ENCODE measurements at places on chromosomes 5 and 9. TPM values are rescaled to one million over a fixed set of nuclear protein-coding genes. Genes with fewer than 3 reads are reported as not detected.
A peak's percentile ranks its signal among the peaks of the same experiment; 100 is the strongest.

The PLEKHG4B gene
- total RNA-seq: not detected

The IFNA2 gene
- not detected for total RNA-seq

The KIF27 gene
- total RNA-seq: 3.5 TPM

The TCERG1 gene
- total RNA-seq: 23.6 TPM

The STPG3 gene
- total RNA-seq: not detected

The PCDHGB3 gene
- total RNA-seq: 2.8 TPM

GRCh38 chr5:22351178-22351577, 502.0 kb downstream of the CDH12 start:
- H3K36me3 ChIP-seq: no peaks in the 10 kb centered on the region
- H3K4me3 ChIP-seq: no peak overlapping the region
- H3K4me1 ChIP-seq: no peaks in the 10 kb centered on the region
- H3K27ac ChIP-seq: no peak overlapping the region
- H3K27me3 ChIP-seq: no peaks in the 10 kb centered on the region
- no peak for DNase-seq

DNA sequence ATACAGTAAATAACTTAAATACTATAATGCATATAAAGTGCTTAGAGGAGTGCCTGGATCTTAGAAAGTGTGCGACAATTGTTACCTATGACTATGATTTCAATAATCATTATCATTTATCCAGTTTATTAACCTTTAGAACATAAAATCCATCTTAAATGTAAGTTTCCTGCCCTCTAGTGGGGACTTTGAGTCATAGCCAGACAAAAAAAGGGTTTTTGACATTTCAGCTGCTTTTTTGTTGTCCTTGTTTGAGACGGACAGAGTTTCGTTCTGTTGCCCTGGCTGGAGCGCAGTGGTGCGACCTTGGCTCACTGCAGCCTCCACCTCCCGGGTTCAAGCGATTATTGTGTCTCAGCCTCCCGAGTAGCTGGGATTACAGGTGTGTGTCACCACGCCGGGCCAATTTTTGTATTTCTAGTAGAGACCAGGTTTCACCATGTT, 9.7 kb upstream of the C9orf152 start:
- H3K27me3 ChIP-seq: no peaks in the 10 kb centered on the region
- H3K36me3 ChIP-seq: no peaks in the 10 kb centered on the region
- peak; percentile 66 for DNase-seq
- no peak overlapping the region for H3K4me3 ChIP-seq

GRCh38 chr5:16585041-16585667, 31.6 kb downstream of the RETREG1 start:
- no peak overlapping the region for H3K4me3 ChIP-seq
- no peaks in the 10 kb centered on the region for H3K4me1 ChIP-seq
- no peak overlapping the region for H3K27ac ChIP-seq
- H3K36me3 ChIP-seq: no peaks in the 10 kb centered on the region

- peak; percentile 32 for DNase-seq
- H3K27ac ChIP-seq: no peak overlapping the region
- peaks cover 28% of the 10 kb centered on the region for H3K4me1 ChIP-seq
- no peaks in the 10 kb centered on the region for H3K27me3 ChIP-seq
- no peaks in the 10 kb centered on the region for H3K36me3 ChIP-seq
Observed at GRCh38 chr5:10460252-10460906, 18.7 kb downstream of the ROPN1L start.

GRCh38 chr5:54411176-54411575, 44.3 kb upstream of the HSPB3 start:
- no peak overlapping the region for H3K4me3 ChIP-seq
- DNase-seq: no peak
- no peaks in the 10 kb centered on the region for H3K36me3 ChIP-seq
- peaks cover 11% of the 10 kb centered on the region for H3K4me1 ChIP-seq
- H3K27me3 ChIP-seq: no peaks in the 10 kb centered on the region

DNA sequence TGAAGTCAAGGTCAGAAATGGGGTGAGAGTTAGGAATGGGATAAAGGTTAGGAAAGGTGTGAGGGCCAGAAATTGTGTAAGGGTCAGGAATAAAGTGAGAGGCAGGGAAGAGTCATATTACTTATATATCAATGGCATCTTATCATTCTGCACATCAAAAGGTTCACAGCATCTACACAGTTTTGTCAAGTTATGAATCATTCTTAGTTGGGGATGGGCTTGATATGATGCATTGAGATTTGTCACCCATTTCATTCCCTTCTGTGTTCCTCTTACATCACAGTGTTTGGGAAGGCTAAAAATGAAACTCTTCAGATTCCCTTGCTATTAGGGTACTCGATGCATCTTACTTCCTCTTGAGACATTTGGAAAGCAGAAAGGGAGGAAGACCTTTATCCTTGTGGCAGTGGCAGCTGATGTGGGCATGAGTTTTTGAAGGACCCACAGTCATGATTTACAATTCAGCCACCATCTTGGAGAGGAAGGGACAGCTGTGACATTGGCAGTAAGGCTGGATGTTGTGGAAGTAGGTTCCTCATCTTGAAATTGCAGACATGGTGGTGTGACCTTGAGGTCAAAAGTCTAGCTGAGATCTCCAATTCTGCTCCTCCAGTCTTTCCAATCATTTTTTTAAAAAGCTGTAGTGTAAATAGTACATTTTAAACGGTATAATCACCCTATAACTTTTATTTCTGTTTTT, 24.2 kb upstream of the NPR3 start:
- H3K27ac ChIP-seq: no peak overlapping the region
- peak; percentile 26 for DNase-seq
- no peaks in the 10 kb centered on the region for H3K36me3 ChIP-seq
- H3K27me3 ChIP-seq: no peaks in the 10 kb centered on the region

DNA sequence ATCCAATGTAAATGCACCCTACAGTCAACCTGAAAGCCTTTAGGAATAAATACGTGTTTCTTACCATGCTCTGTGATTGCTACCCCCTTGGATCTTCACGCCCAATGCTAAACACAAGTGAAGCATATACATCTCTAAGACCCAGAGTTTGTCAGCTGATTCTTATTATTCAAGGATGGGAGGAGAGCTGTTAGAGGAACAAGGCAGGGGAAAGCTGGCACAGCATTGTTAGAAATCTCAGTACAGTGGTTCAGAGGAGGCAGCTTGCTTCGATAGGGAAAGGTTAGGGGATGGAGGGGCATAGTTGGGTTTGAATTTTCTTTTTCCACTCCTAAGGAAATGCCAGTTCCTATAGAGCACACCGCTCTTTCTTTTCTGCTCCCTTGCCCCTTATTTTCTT, 16.7 kb upstream of the TAF11L2 start:
- H3K4me1 ChIP-seq: no peaks in the 10 kb centered on the region
- H3K27me3 ChIP-seq: peaks cover 13% of the 10 kb centered on the region
- H3K27ac ChIP-seq: no peak overlapping the region
- no peak for DNase-seq
- H3K36me3 ChIP-seq: no peaks in the 10 kb centered on the region

- no peaks in the 10 kb centered on the region for H3K36me3 ChIP-seq
- no peaks in the 10 kb centered on the region for H3K4me1 ChIP-seq
- H3K27me3 ChIP-seq: peaks cover 12% of the 10 kb centered on the region
- no peak overlapping the region for H3K27ac ChIP-seq
- no peak overlapping the region for H3K4me3 ChIP-seq
Observed at GRCh38 chr9:89621031-89621430, 16.2 kb downstream of the GADD45G start.

DNA sequence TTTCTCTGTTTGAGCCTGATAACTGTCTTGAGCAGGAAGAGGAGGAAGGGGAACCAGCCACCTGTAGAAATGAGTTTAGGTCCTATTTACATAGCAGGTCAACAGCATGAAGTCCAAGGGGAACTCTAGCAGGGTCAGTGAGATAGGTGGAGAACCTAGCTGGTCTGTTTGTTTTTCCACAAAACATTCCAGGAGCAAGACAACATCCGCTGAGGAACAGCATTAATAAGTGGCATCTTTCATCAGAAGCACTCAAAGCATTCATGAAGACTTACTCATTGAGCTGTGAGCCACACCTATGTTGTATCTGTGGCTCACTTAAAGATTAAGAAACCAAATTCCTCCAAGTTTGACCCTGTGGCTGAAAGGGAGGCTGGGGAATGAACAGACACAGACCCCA, 115.9 kb downstream of the ACTBL2 start:
- no peaks in the 10 kb centered on the region for H3K36me3 ChIP-seq
- H3K27me3 ChIP-seq: no peaks in the 10 kb centered on the region
- no peak overlapping the region for H3K4me3 ChIP-seq
- no peak overlapping the region for H3K27ac ChIP-seq

GRCh38 chr5:91219091-91219802, 163.9 kb downstream of the ARRDC3 start:
- peak; percentile 76 for DNase-seq
- H3K4me1 ChIP-seq: peaks cover 28% of the 10 kb centered on the region
- H3K27ac ChIP-seq: peak overlapping the region; percentile 78
- H3K27me3 ChIP-seq: no peaks in the 10 kb centered on the region

GRCh38 chr9:13529321-13530104, 250.0 kb upstream of the MPDZ start:
- H3K27me3 ChIP-seq: peaks cover 32% of the 10 kb centered on the region
- H3K27ac ChIP-seq: no peak overlapping the region
- DNase-seq: no peak
- no peaks in the 10 kb centered on the region for H3K4me1 ChIP-seq

GRCh38 chr9:4741365-4742089, 525 bp upstream of the AK3 start:
- no peaks in the 10 kb centered on the region for H3K36me3 ChIP-seq
- peak; percentile 35 for DNase-seq
- H3K27me3 ChIP-seq: no peaks in the 10 kb centered on the region

- H3K36me3 ChIP-seq: no peaks in the 10 kb centered on the region
- H3K27ac ChIP-seq: no peak overlapping the region
- DNase-seq: peak; percentile 44
- no peak overlapping the region for H3K4me3 ChIP-seq
- no peaks in the 10 kb centered on the region for H3K27me3 ChIP-seq
Observed at GRCh38 chr9:136629879-136630661, 32.6 kb upstream of the EGFL7 start.

GRCh38 chr5:180807654-180808414, 5.2 kb upstream of the MGAT1 start:
- peak; percentile 70 for DNase-seq
- H3K4me3 ChIP-seq: peak overlapping the region; percentile 92
- peak overlapping the region; percentile 43 for H3K27ac ChIP-seq

GRCh38 chr5:178808886-178809285, 50.9 kb upstream of the ZNF354B start:
- no peak overlapping the region for H3K4me3 ChIP-seq
- no peak for DNase-seq
- H3K4me1 ChIP-seq: no peaks in the 10 kb centered on the region

DNA sequence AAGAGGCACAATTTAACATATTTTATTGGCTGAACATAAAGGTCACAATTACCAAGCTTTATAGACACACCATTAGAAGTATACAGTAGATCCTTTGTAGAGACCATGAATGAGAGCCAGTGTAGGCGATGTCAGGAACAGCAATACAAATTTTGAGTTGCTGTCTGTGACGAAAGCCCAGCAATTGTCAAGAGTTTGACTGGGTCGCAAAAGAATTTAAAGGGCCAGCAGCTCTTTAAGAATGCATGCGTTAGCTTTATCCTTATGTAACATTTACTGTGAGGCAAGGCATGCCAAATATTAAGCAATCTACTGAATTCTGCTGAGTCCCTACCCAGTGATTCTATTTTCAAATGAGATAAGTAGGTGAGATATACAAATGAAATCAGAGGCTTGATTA, 236.9 kb downstream of the ARRDC3 start:
- H3K4me3 ChIP-seq: no peak overlapping the region
- H3K36me3 ChIP-seq: no peaks in the 10 kb centered on the region
- no peak overlapping the region for H3K27ac ChIP-seq
- peaks cover 26% of the 10 kb centered on the region for H3K4me1 ChIP-seq

DNA sequence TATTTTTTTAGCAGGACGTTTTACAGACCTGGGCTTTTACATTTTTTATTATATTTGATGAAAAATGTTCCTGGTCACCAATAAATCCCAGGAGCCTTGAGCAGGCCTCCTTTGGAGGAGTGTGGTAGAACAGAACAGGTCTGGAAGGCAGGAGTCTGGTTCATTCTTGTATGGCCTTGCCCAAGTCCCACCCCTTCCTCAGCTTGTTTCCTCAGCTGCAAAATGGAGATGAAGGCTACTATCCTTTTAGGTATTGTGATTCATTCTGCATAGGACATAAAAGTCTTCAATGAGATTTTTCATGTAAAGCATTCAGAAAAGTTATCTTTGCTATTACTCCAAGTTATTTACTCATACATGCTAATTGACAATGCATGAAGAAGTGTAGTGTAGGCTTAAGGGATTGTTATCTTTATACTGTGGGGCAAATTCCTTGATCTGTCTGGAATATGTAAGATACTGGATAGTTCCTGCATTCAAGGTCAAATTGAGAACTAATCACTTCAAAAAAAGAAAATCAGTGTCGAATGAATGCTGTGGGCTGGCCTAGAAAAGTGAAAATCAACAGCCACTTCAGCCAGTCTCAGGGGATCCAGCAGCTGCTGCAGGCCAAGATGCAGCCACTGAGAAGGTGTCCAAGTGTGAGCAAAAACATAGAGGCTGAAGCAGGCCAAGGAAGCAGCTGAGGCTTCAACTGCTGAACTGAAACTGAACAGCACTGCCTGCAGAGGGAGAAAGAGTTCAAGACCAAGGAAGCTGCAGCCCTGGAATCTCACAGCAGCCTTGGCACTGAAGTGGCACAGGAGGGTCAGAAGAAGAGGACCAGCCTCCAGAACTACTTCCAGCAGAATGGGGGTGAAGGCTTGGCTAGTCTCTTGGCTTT, 15.5 kb upstream of the SLC36A3 start:
- no peaks in the 10 kb centered on the region for H3K36me3 ChIP-seq
- DNase-seq: peak; percentile 39
- no peak overlapping the region for H3K4me3 ChIP-seq
- no peaks in the 10 kb centered on the region for H3K4me1 ChIP-seq

DNA sequence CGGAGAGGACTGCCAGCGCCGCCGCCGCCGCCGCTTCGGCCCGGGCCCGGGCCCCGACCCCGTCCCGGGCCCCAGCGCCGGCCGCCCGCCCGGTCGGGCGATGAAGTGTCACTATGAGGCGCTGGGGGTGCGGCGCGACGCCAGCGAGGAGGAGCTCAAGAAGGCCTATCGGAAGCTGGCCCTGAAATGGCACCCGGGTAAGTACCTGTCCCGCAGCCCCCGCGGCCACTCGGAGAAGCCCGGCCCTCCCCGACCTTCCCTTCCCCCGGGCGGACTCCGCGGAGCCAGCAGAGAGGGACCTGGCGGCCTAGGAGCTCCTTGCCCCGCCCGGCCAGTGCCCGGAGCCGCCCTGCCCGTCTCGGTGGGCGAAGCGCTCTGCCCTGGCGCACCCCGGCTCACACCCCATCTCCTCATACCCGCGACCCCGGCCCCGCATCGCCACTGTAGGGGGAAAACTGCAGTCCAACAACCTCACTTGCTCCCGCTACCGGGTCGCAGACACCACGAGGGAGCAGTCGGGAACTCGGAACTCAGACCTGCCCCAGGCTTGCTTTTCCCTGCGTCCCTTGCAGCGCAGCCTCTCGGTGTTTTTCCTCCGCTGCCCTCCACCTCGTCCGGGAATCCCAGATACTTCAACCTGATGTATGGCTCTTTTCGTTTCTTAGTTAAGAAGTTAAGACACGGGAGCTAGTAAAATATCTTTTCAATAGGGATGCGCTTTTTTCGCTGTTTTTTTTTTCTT, 532 bp downstream of the DNAJC21 start:
- no peaks in the 10 kb centered on the region for H3K27me3 ChIP-seq
- peaks cover 24% of the 10 kb centered on the region for H3K36me3 ChIP-seq
- peaks cover 18% of the 10 kb centered on the region for H3K4me1 ChIP-seq
- peak overlapping the region; percentile 86 for H3K27ac ChIP-seq
- DNase-seq: peak; percentile 90
- peak overlapping the region; percentile 96 for H3K4me3 ChIP-seq

- no peaks in the 10 kb centered on the region for H3K27me3 ChIP-seq
- no peak overlapping the region for H3K4me3 ChIP-seq
- no peaks in the 10 kb centered on the region for H3K36me3 ChIP-seq
- peaks cover 5% of the 10 kb centered on the region for H3K4me1 ChIP-seq
- H3K27ac ChIP-seq: no peak overlapping the region
Observed at GRCh38 chr5:54772684-54773083, 212.7 kb downstream of the ESM1 start.

Data from GM23248 (cell line).